ENCODE measurements at places on chromosomes 3 and 15.

DNA sequence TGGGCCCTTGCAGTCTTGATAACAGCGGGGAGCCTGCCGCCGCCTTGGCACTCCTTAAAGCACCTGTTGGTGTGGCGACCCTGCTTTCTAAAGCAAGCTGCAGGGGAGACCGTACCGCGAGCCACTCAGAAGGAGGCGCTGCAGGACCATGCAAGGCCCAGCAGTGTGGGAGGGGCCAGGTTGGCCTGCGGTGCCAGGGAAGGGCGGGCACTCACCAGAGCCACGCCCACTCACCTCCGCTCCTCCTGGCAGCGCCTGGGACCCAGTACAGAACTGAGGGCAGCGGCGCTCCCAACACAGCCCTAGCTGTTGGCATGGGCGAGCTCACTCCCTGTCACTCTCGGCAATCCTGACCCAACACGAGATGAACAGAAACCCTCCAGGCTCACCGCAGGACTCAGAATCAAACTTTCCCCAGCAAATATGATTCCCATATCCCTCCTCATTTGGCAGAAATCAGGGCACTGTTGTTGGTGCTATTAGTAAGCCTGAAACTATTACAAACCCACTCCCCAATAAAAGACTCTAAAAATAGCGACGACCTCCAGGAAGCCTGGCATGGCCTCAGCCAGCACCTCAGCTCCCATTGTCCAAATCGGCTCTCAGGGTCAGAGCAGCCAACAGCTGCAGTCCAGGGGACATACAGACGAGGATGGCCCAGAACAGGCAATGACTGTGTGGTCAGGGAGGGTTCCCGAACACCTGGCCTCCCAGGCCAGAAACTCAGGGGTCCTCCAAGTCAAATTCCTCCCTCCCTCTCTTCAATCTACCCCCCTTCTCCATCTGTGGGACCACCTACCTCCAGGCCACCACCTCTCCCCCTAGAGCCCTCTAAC, 77.2 kb downstream of the TBC1D2B start:
- DNase-seq, result peak; percentile 58

DNA sequence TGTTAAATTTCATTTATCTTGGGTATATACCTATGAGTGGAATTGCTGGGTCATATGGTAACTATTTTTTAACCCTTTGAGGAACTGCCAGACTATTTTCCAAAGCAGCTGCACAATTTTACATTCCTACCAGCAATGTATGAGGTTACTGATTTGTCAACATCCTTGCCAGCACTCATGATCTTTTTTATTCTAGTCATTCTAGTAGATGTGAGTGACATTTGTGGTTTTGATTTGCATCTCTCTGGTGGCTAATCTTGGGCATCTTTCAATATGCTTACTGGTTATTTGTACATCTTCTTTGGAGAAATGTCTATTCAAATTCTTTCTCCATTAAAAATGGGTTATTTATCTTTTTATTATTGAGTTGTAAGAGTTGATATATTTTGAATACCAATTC, 21.3 kb upstream of the LRRC58 start:
- DNase-seq, result no peak

GRCh38 chr3:32325927-32326326, 65.7 kb upstream of the CMTM7 start:
- peak; percentile 22 for DNase-seq

- no peak for DNase-seq
These were observed 19.3 kb downstream of the C3orf85 start for GRCh38 chr3:109155828-109156227.

- DNase-seq, result no peak
These were observed 335.3 kb upstream of the NECTIN3 start for GRCh38 chr3:110736332-110736731.

- peak; percentile 77 for DNase-seq
These were observed 366.5 kb downstream of the GAP43 start for GRCh38 chr3:115989684-115990421.

DNA sequence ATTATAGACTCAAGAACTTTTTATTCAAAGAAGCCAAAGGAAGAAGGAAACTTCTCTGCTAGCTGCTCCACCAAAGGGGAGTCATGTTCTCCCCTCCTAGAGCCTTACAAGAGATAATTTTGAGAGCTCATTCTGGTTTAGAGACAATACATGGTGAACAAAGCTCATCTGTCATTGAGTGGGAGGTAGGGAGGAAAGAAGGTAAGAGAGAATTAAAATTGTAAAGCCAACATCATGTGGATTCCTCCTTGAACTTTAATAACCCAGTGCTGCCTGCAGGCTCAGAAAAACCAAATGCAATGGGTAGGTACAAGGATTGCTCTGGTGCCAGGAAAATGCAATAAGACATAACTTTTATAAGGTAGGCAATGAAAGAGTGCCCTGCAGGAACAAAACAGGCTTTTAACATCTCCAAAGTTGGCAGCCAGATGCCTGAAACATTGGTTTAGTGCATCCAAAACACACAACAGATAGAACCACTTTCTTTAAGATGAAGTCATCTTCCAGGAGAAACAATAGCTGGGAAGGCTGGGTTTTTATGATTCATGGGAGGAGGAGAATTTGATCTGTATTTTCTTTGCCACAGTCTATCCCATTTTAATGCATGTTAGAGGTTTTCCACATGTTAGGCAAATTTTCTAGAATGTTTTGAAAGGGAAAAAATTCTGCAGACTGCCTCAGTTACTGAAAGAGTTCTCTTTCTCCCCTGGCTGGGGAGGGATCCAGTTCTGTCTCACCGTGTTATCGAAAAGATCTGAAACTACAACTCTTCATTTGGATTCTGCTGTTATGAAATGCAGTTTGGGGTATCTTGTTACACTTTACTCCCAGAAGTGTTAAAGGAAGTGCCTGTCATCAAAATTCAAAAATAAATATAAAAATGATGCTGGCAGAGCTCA, 11.3 kb upstream of the ARHGEF3 start:
- DNase-seq, result peak; percentile 59

Measured in fibroblast of mammary gland (primary cell).